Activated CD8-positive, alpha-beta T cell treated with anti-CD3 and anti-CD28 coated beads, Interleukin-2, amount 10 ng/mL, durations not matched to agents 7 days and 5 days (primary cell): ENCODE measurements at places on chromosomes 4 and X.

DNA sequence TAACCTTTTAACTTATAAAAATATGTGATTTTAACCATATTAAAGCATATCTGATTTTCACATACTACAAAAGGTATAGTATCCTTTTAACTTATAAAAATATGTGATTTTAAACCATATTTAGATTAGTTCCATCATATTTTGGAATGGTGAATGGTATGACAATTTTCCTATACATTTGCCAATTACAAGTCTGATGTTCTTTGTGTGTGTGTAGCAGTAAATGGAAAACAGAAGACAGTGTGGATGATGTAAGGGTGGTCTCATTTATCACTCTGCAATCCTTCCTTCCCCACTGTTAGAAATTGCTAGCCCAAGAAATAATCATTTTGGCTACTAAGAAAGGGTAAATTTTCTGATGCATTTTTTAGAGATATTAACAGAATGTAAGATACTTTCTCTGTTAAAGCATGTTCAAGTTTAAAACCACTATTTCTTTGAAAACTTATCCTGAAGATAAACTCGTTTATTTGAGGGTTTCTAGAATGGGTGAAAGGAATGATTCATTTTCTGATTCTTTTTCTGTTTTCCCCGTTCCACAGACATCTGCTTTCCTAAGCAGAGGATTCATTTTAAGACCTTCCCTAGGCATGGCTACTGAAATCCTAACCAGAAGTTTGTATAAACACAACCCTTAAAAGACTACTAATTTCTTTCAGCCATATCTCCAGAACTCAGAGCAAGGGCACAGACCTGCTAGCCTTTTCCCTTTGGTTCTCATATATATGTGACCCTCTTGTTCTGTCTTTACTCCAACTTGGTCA is 21.0 kb downstream of the NUDT6 start:
- no peak for DNase-seq

DNA sequence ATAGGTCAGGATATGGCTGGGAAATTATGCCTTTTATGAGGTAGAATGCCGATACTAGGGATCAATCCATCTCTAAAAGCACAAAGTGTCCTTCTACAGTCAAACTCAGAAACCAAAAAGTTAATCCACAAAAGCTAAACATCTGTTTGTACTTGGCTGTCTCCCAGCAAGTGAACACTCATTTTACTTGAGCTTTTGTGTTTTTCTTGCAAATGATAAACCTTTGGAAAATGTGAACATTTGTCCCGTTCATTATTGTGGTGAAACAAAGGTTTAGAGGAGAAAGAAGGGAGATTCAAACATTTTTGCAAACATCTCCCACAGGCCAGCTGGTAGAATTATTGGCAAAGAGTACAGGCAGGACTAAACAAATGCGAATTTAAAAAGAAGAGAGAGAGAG is 300.6 kb upstream of the SPANXN1 start:
- no peak for DNase-seq

- no peak for DNase-seq
Observed at GRCh38 chrX:16643176-16643575, 6.8 kb upstream of the S100G start.

GRCh38 chrX:3428792-3429191 is 82.3 kb upstream of the MXRA5 start:
- DNase-seq, result no peak

GRCh38 chrX:107628662-107629539 is 591 bp downstream of the PRPS1 start:
- peak; percentile 72 for DNase-seq

GRCh38 chr4:68927165-68927564 is 24.4 kb downstream of the UGT2A3 start:
- no peak for DNase-seq

- no peak for DNase-seq
Observed at GRCh38 chrX:70336767-70337166, 46.9 kb downstream of the KIF4A start.

DNA sequence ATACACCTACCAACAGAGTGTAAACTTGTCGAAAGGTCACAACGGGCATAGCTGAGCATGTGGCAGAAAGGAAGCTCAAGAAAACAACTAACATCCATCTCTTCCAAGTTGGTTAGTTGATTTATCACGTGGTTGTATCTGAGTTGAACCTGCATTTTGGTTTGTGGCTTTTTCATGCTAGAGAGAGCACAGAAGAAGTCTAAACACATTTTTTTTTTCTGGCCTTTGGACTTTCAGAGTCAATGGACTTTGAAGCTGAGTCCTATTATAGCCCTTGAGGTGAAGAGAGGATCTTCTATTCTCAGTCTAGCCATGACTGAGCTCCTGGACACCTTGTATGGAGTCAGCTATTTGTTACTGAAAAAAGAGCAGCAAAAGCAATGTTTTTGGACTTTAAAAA is 150.6 kb upstream of the TRPC5 start:
- no peak for DNase-seq

DNA sequence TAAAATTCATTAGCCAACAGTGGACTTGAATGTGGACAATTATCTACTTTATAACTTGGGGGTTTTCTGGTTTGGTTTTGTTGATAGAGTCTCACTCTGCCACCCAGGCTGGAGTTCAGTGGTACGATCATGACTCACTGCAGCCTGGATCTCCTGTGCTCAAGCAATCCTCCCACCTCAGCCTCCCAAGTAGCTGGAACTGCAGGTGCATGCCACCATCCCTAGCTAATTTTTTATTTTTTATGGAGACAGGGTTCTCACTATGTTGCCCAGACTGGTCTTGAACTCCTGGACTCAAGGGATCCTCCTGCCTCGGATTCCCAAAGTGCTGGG is 12.4 kb upstream of the ELF2 start:
- DNase-seq, result no peak

- DNase-seq, result peak; percentile 69
Observed at GRCh38 chr4:64158648-64159326, 250.5 kb downstream of the TECRL start.

DNA sequence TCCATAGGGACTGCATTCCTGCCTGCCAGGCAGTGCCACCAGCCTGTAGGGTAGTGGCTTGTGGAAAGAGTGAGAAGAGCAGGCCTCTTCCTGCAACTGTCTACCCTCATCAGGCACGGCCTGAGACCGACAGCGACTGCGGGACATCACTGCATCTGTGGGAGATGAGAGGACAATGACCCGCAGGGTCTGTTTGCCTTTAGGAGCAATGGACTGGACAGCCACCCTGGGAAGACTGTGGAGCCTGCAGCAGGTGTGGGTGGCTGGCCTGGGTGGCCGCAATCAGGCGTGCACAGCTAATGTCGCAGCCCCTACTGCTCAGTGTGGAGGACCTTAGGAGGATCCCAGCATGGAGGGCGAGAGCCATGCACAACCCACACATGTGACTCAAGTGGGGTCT is 227.9 kb downstream of the PTTG2 start:
- DNase-seq, result no peak

GRCh38 chrX:2583194-2584162 is 82.7 kb upstream of the DHRSX start:
- DNase-seq, result no peak

GRCh38 chr4:156553659-156554058 is 417.9 kb downstream of the PDGFC start:
- DNase-seq, result no peak

DNA sequence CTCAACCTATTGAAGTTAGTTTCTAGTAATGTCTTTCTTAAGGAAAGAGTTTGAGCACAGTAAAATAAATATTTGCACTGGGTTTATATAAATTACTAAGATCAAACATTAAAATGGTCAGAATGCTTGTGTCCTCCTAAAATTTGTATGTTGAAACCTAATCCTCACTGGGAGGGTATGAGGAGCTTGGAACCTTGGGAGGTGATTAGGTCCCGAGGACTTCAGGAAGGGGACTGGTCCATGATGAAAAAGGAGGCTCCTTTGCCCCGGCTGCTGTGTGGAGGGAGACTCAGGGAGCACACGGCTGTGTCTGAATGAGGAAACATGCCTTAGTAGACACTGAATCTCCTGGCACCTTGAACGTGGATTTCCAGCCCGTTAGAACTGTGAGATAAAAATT is 221.9 kb downstream of the TENM3 start:
- no peak for DNase-seq

DNA sequence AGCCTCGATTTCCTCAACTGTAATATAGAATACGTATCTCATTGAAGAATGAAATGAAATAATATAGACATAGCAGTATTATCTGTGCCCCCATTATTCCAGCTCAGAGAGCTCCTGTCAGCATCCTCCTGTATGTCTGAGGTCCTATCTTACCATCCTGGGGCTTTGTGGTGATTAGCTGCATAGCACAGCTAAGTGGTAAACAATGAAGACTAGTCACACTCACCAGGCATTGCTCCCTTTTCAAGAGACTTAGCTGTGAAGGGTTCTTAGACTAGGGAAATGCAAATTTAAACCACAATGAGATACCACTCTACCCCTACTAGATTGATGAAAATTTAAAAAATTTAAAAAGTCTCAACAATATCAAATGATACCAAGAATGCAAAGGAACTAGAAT is 172.9 kb downstream of the SLC39A8 start:
- no peak for DNase-seq

GRCh38 chr4:165016971-165017370 is 14.8 kb upstream of the TRIM60 start:
- no peak for DNase-seq

GRCh38 chrX:2934715-2935710 is 5.9 kb upstream of the ARSD start:
- DNase-seq, result no peak

- no peak for DNase-seq
Observed at GRCh38 chr4:163121689-163122088, 45.0 kb downstream of the NAF1 start.

DNA sequence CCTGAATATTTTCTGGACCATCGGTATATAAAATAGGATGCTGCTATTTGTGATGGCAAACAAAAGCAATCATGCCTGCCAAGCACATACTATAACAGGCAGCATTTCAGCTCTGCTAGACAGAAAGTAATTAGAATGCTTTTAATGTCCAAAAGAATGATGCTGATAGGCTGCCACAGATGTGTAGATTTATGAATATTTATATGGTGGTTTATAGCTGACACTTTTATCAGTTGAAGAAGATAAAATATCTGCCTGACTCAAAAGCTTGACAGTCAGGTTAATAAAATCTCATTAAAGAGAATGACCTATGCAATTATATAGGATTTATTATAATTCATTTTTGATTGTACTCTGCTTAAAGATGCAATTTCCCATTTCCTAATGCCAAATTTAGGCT is 4.0 kb downstream of the BEND4 start:
- DNase-seq, result no peak

- DNase-seq, result no peak
Observed at GRCh38 chr4:107877361-107877760, 52.6 kb downstream of the SGMS2 start.

GRCh38 chr4:184472614-184473498 is 1.5 kb downstream of the IRF2 start:
- peak; percentile 69 for DNase-seq

DNA sequence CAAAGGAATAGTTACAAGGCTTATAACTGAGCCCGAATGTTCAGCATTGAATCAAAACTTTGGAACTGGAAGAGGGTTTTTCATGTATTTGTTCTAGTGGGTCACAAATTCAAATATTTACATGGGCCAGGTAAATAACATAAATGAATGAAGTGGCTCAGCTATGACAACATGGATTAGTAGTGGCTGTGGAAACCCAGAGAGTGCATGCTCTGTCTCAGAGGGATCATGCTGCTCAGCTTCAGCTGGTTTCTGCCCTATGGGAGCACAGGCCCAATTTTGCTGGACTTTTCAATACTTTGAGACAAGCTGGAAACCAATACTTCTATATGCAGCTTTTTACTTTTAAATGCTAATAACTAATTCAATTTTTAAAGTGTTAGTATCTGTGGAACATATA is 394.0 kb upstream of the TEX13C start:
- no peak for DNase-seq

DNA sequence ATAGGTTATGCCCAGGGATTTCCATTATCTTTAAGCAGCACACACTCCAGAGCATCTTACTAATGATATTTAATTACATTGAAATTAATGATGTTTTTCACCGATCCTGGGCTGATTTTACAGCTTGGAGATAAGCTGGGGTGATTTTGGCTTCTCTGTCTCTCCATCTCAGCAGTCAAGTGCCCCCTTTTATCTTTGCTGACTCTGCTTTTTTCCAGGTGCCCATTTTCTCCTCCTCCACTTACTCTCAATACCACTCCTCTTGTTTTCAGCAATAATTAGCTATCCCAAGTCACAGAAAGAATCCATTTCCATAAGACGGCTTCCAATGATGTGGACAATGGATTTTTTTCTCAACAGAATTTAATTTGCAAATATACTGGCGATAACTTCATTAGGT is 266.7 kb downstream of the GBA3 start:
- DNase-seq, result no peak

GRCh38 chrX:72262077-72262476 is 15.0 kb downstream of the RPS4X start:
- no peak for DNase-seq

DNA sequence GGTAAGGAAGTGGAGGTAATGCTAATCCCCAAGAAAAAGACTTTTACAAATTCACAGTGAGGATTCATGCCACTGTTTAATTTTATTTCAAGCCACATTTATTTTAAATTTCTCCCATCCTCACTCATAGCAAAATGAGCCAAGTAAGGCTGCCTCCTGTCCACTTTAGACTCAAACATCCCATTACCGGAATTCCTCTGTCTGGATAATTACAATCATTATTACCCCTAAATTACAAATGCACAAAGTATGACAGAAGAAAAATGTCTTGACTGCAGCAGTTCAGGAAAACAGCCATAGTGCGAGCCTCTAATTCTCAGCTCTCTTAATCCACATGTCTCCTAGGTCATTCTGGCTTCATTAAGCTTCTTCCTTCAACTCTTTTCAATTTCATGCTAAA is 57.0 kb downstream of the MAPK10 start:
- no peak for DNase-seq

DNA sequence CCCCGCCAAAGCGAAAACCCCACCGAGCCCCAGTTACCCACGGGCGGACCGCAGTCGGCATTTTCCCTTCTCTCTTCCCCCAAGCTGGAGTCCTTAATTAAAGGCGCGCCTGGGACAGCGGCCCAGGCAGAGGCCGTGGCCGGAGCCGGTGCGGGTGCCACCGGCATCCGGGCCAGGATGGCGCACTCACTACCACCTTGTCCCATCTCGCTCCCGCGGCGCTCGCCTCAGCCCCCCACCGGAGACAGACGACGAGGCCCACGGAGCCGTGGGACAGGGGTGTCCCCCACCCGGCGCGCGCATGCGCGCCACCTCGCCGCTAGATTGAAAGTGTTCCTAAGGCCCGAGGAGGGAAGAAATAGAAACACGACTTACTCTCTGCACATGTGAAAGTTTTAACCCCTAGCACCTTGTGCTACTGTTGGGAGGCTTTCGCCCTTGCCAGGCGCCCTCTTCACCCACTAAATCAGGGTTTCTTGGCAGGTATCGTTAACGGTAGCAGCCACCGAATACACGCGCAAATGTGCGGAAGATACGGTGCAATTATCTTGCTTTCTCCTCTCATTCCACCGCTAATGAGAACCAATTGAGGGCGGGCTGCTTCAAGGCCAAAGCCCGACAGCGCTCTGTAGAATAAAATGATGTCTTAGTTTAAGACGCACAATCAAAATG is 64.3 kb upstream of the CCDC160 start:
- DNase-seq, result peak; percentile 63

- DNase-seq, result peak; percentile 42
Observed at GRCh38 chrX:41733939-41734338, 10.0 kb downstream of the GPR82 start.
